Uterine smooth muscle cell (primary cell): ENCODE measurements at places on chromosomes 3 and 15. TPM values are rescaled to one million over a fixed set of nuclear protein-coding genes. Genes with fewer than 3 reads are reported as not detected.

The SAMMSON gene
- total RNA-seq = 0.11 and 0.25 TPM in 2 replicates

The CKMT1B gene
- total RNA-seq = not detected in 2 replicates

The RMDN3 gene
- 19.7 and 20.9 TPM in 2 replicates for total RNA-seq

The GRK7 gene
- total RNA-seq = under 0.01 TPM in 1 of 2 replicates, not detected in the other

The RARRES1 gene
- total RNA-seq = 26.2 and 30.5 TPM in 2 replicates
